ENCODE measurements at places on chromosomes 13 and 19.

- no peak for DNase-seq
These were observed 230.6 kb downstream of the MTUS2 start for GRCh38 chr13:29050719-29051118.

GRCh38 chr19:14271840-14272239, 65.9 kb upstream of the ADGRL1 start:
- DNase-seq = no peak

- DNase-seq = no peak
These were observed 1.8 kb upstream of the SLC27A1 start for GRCh38 chr19:17468302-17469091.

- no peak for DNase-seq
These were observed 957 bp downstream of the NUMBL start for GRCh38 chr19:40689339-40690049.

DNA sequence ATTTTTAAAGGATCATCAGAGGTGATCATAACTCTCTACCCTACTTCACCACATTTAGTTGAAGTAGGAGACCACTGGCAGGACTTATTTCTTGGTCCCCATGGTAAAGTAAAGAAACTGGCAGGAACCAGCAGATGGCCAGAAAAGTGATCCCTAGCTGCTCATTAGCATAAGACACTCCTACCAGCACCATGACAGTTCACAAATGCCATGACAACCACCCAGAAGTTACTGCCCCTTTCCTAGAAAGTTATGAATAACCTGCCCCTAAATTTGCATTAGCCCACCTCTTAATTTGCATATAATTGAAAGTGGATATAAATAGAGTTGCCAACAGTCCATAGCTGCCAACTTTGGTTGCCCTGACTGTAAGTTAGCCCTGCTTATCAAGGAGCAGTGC, 18.4 kb upstream of the RUBCNL start:
- DNase-seq = no peak

DNA sequence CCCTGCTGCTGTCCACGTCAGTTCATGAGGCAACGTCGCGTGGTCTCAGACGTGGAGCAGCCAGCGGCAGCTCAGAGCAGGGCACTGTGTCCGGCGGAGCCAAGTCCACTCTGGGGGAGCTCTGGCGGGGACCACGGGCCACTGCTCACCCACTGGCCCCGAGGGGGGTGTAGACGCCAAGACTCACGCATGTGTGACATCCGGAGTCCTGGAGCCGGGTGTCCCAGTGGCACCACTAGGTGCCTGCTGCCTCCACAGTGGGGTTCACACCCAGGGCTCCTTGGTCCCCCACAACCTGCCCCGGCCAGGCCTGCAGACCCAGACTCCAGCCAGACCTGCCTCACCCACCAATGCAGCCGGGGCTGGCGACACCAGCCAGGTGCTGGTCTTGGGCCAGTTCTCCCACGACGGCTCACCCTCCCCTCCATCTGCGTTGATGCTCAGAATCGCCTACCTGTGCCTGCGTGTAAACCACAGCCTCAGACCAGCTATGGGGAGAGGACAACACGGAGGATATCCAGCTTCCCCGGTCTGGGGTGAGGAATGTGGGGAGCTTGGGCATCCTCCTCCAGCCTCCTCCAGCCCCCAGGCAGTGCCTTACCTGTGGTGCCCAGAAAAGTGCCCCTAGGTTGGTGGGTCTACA, 6.6 kb downstream of the FSTL3 start:
- DNase-seq = no peak

- no peak for DNase-seq
These were observed 4.8 kb downstream of the CIB3 start for GRCh38 chr19:16168465-16169081.

DNA sequence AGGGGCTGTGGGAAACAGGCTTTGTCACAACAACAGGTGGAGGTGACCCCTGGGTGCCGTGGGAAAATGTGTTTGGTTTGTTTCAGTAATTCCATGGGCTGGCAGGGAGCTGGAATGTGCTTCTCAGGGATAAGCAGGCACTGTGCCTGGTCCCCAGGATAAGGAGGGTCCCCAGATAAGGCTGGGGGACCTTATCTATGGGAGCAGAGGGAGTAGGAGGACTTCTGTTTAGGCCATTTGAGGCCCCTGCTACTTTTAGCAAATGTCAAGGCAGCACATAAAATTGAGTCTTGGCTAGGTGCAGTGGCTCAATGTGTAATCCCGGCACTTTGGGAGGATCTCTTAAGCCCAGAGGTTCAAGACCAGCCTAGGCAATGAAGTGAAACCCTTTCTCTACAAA, 59.5 kb downstream of the KCNC3 start:
- no peak for DNase-seq

- no peak for DNase-seq
These were observed 4.1 kb downstream of the DAZAP1 start for GRCh38 chr19:1411255-1412191.

DNA sequence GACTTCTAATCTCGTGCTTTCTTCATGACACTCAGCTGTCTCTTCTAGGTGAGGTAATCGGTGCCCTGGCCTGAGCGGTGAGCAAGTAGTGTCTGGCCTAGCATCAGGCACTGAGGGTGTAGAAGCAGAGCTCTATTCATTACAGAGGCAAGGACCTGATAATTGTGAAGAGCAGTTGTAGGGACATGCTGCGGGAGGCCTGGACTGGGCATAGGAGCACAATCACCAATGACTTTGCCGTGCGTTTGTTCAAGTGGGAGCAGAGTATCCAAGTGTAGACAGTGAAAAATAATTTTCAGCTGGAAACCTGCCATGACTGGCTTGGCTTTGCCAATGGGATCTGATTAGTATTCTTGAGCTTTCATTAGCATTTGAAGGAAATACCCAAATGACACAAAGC, 32.1 kb upstream of the DCLK1 start:
- no peak for DNase-seq

DNA sequence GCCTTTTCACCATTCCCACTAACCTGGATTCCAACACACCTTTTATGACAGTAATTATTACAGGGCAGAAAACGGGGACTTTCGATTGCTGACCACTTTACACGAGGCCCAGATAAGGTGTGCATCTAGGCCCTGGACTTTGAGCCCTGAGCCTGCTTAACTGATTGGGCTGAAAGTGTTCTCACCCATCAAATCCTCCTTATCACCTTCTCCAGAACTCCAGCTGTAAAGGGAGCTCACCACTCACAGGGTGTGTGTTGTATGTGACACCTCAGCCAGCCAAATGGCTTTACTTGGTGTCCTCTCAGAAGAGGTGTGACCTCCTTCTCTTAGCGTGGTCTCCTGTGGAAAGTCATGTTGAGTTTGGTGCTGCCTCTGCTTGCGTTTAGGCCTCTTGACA, 36.5 kb downstream of the SIPA1L3 start:
- peak; percentile 24 for DNase-seq

DNA sequence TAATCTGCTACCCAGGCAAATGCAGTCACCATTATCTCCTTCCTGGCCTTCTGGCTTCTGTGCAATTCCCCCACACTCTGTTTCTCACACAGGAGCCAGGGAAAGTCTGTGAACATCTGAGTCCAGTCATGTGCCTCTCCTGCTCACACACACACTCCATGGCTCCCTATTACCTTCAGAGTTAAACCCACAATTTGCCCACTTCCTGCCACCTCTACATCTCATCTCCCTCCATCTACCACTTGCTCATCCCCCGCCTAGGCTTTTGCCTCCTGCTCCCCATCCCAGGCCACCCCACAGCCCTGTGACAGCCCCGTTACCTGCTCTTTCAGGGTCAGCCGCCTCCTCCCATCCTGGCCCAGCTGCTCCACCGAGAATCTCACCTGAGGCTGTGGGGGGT, 13.5 kb downstream of the IL12RB1 start:
- DNase-seq = no peak

- DNase-seq = no peak
These were observed 9.4 kb upstream of the SPC24 start for GRCh38 chr19:11164879-11165406.

DNA sequence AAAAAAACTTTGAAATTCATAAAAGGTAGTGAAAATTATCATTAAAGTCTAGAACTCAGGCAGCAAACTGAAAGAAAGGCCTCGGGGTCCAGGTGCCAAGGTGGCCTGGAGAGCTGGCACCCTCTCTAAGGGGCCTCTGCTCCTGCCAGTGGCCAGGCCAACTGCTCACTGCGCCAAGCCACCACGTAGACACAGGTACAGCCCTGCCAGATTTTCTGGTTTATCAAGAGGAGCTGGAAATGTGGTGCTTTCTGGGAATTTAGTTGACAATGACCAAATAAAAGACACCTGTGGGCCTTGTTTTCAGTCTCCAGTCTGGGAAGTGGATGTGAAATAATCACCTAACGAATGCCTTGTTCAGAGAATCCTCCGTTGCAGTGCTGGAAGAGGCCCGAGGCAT, 22.8 kb downstream of the ZNF574 start:
- DNase-seq = no peak

- DNase-seq = no peak
These were observed 288.9 kb downstream of the KCNRG start for GRCh38 chr13:50303963-50304721.

- no peak for DNase-seq
These were observed 165.6 kb downstream of the USP12 start for GRCh38 chr13:27005976-27006518.

GRCh38 chr13:112619730-112620631, 32.0 kb upstream of the TUBGCP3 start:
- no peak for DNase-seq

DNA sequence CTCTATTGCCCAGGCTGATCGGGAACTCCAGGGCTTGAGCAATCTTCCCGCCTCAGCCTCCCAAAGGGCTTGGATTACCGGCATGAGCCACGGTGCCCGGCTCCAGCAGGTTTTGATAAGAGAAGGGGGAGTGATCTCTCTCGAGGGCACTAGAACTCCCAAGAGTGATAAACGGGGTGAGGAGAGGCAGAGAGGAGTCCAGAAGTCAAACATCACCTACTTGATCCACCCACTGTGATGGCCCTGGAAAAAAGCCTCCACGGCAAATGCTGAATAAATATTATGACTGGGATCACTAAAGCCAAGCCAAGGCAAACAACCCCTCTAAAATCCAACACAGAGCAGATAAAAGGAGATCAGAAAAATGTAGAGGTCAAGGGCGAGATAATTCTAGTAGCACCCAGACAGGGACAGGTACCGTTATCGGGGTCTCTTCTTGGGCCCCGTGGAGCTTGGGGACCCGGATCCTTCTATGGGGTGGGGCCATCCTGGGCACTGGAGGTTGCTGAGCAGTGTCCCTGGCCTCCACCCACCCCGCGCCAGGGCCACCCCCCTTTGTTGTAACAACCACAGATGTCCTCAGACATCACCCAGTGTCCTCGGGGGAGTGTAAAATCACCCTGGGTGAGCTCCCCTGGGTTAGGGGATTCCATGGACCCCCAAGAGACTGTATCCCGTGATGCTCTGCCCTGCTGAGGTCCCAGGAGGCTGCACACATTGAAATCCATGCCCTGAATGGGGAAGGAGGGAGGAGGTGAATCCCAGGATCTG, 3.7 kb upstream of the CREB3L3 start:
- no peak for DNase-seq

GRCh38 chr19:342801-343421, 1.7 kb downstream of the MIER2 start:
- DNase-seq = no peak

DNA sequence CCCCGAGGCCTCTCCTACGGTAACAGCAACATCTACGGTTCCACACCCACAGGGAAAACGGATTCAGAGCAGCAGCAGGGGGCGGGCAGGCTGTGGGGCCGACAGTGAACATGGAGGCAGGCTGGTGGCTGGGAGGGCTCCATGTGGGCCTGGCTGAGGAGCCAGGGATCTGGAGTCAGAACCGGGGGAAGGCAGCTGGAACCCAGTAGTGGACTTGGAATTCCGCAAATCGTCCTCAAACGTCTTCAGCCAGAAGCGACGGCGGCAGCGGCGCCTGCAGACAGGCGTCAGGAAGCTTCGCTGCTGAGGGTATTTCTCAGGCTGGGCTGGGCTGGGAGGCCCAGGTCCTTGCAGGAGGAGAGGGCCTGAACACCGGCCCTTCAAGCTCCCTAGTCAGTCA, 1.8 kb downstream of the TMEM86B start:
- no peak for DNase-seq

DNA sequence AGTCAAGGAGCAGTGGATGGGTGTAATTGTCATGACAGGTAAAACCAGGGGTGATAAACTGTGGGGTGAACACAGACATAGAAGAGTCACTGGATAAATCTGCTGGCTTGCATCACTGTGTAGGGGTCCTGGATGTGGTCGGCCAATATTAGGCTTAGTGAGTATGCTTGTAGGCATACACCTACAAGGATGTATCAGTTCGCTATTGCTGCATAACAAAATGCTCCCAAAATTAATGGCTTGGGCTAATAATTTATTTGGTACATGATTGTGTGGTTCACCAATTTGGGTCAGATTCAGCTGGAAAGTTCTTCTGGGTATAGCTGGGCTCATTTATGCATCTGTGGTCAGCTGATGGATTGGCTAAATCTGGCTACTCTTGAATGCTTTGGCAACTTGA, 11.2 kb upstream of the EVI5L start:
- no peak for DNase-seq

DNA sequence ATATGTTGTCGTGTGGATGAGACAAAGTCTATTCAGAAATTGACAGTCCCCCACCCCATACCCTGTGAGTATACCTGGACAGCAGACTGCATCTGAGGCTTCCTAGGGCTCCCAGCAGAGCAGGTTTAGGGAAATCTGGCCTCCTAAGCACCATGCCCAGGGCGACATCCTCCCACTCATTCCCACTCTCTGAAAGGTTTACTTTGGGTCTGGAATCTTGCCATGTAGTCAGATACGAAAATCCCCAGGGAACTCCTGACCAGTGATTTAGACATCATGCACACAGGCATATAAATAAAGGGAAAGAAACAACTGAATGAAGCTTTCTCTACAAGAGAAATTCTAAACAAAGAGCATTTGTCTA, 717 bp upstream of the NALCN start:
- no peak for DNase-seq

DNA sequence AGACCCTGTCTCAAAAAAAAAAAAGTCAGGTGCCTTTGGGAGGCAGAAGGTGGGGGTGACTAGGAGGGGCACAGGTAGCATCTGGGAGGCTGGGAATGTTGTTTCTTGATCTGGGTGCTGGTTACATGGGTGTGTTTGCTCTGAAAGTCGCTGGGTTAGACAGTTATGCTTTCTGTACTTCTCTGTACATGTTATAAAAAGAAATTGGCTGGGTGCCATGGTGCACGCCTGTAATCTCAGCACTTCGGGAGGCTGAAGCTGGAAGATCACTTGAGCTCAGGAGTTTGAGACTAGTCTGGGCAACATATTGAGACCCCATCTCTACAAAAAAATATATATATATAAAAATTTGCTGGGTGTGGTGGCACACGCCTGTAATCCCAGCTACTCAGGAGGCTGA, 15.1 kb downstream of the NOSIP start:
- no peak for DNase-seq

DNA sequence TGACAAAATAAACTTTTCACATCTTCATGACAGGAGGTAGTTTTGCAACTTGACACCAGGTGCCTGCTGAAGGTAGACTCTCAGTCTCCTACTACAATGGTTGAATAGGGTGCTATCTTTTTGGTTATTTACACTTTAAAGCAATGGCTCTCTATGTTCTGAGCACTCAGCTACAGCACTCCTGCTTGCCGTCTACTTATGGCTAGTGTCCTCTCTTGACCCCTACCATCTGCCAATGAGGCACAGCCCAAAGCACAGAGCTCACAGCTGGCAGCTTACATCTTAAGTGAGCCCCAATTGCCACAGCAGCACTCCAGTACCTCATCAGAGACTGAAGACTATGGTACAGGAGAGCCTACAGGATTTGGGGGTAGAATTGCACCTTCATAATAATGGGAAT, 11.4 kb downstream of the ZNF708 start:
- no peak for DNase-seq

Data from activated effector memory CD4-positive, alpha-beta T cell treated with anti-CD3 and anti-CD28 coated beads, Interleukin-2, amount 50 U/mL, for 16 hours (primary cell).